ENCODE measurements at places on chromosomes 12 and 14. TPM values are rescaled to one million over a fixed set of nuclear protein-coding genes. Genes with fewer than 3 reads are reported as not detected.

GRCh38 chr14:71433303-71433702, 498.9 kb upstream of the RGS6 start:
- DNase-seq, result no peak

DNA sequence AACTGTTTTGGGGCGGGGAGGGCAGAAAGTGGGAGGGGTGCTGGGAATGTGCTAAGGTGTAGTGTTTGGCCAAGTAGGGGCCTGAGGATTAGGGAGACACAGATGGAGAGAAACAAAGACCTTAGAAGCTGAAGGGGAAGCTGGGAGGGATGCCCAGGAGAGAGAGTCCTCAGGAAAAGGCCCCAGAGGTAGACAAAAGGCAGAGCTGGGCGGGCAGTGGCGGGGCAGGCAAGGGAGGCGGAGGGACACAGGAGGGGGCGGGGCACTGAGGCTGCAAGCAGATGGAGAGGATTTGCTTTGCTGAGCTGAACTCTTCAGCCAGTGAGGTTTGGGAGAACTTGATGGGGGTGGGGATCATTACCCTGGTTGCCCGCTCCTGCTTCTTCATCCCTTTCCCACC, 2.8 kb downstream of the PTMS start:
- DNase-seq, result peak; percentile 73

DNA sequence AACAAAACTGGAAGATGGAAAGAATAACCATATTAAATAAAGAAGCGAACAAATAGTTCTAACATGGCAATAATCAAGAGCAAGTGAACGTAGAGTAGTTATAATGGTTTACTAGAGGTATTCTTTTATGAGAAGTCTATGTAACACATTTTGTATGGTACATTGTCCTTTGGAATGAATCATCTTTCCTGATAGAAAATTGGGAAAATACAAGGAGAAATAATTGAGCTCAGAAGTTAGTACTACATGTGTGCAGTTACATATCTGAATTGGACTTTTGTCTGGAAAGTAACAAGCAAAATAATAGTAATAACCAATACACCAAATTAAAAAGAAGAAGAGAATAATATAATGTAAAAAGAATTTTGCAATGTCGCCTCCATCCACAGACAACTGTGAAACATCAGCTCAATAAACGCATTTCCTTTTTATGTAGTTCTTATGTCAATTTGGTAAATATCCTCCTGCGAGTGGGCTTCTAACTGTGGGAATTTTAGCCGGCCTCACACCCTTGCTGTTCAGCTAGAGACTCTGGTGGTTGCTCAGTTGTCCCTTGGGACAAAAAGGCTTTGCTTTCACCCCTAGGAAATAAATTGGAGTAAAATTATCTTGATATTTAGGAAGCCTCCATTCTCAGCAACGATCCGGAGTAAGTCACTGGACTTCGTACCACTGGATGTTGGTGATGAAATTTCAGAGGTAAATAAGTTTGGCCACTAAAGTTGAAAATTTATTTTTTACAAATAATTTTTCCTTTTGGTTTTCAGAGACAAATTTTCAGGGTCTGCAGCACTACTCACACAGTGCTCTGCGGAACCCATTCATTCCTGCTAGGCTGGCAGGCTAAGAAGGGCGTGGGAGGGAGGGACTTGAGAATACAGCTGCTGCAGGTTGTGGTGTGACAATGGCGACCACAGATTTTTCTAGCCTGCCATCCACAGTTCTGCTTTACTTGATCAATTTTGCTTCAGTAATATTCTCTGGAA, 1.1 kb upstream of the TUBA1A start:
- no peak for DNase-seq

- DNase-seq, result no peak
Observed at GRCh38 chr12:10406725-10407124, 2.8 kb downstream of the KLRC4 start.

GRCh38 chr14:77988096-77988870, 181.9 kb upstream of the NRXN3 start:
- no peak for DNase-seq

- no peak for DNase-seq
Observed at GRCh38 chr14:96271421-96271762, 15.4 kb downstream of the BDKRB1 start.

GRCh38 chr12:70080566-70080965, 162.7 kb upstream of the CNOT2 start:
- no peak for DNase-seq

The AKAP5 gene
- total RNA-seq, result 0.35 TPM

DNA sequence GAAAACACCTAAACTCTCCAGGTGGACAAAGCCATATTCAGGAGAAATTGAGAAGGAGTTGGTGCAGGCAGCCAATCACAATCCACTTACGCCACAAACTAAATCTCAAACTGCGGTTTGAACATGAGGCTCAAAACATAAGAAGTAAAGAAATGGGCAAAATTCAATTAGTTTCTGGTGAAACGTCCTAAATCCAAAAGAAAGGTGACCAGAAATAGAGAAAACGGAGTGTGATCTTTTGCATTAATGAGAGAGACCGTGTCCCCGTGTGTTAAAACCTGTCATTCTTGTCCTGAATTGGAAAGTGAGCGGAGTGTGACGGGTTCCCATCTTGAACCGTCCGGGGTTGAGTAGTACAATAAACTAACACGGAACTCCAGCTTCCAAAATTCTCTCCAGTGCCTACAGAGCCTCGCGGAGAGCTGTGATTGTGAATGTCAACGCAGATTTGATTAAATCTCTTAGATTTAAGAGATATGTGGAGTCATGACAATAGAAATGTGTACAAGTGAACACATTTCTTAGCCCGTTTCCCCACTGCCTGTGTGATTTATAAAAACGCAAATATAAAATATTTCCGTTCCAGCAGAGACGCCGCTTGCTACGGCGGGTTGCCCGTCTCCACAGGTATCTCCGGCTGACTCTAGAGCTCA, 595 bp upstream of the METAP2 start:
- DNase-seq, result peak; percentile 36

DNA sequence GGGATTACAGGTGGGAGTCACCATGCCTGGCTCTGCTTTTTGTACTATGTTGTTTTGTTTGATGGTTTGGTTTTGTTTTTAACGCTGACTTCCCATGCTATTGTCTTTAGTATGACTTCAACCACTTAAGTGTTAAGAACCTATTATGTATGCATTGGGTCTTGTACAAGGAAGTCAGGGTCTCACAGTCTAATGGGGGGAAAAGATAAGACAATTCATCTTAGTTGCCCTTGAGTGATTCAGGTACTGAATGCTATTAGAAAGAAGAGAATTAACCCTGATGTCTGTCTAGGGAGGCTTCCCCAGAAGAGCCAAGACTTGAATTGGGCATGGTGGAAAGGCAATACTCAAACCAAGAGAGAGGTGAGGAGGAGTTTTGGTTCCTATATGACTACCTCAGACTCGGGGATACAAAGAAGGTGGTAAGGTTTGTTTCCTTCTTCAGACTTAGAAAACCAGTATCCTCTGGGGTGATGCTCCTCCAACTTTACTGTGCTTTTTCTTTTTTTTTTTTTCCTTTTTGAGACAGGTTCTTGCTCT, 64.6 kb downstream of the SUSD6 start:
- no peak for DNase-seq

GRCh38 chr12:55074806-55075205, 51.4 kb upstream of the OR9K2 start:
- no peak for DNase-seq

The TSPAN19 gene
- total RNA-seq, result not detected

The KDM5A gene
- total RNA-seq, result 69.9 TPM

GRCh38 chr12:92462049-92462448, 240.7 kb upstream of the PLEKHG7 start:
- DNase-seq, result no peak

- no peak for DNase-seq
Observed at GRCh38 chr12:74488134-74488533, 49.5 kb upstream of the ATXN7L3B start.

DNA sequence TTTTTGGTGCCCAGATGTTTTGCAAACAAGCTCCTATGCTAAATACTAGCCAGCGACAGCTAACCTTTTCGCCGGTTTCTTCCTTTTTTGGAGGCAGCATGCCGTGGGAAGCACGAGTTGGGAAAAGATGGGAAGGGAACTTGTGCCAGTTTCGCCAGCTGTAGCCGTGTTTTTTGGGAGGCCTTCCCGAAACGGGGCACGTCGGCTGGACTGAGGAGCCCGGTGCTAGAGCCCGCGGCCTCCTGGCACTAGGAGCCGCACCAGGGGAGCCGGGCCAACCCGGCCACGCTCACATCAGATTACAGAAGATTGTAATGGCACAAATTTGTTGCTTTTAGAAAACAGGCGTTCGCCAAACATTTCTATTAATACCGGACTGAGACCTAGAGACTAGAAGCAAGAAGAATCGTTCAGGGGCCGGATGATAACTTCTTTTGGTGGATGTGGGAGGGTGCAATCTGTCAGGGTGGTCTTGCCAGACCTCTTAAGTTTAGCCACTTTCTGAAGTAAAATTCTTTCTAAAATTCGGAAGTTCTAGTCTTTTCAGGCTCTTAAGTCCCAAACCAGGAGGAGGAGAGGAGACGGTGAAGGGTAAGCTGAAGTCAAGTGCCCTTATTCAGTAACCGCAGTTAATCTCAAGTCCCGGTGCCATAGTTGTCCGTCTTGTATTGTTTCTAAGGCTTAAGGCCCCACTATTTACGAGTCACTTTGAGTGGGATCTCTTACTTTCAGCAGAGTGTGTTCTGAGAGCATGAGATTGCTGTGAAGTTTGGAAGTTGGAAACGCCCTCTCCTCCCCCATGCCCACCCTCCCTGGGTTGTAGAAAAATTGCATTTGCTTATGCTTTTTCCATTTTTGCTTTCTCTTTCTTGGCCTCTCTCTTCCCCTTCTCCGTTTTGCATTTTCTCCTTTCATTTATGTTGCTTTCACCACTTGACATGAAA, 1.3 kb downstream of the RASSF3 start:
- peak; percentile 46 for DNase-seq

- no peak for DNase-seq
Observed at GRCh38 chr14:93905623-93906022, 21.5 kb upstream of the FAM181A start.

- no peak for DNase-seq
Observed at GRCh38 chr12:527241-527640, 67.5 kb downstream of the B4GALNT3 start.

DNA sequence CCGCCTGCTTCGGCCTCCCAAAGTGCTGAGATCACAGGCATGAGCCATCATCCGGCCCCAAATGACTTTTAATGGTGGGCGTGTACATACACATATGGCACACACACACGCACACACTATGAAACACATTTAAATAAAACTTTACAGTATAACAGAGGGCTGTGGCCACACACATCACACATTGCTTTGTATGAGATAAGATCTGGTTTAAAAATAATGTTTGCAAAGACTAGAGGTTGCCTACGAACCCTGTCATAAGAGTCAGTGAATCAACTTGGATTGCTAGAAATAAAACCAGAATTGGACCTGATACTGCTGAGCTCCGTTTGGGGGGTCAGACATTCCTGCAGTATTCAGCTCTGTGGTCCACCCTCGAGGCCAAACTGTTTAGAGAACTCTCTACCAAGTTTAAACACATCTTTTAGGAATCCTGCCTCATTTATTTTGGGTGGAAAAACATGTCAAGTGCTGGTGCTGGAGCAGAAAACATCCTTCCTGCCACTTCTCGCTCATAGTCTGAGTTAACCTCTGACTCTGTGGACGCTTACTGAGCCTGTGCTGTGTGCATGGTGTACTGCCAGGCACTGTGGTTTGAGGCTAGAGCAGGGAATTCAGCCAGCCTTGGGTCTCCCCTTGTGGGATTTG, 47.8 kb upstream of the EML1 start:
- DNase-seq, result peak; percentile 36

GRCh38 chr12:103667125-103667524, 80.1 kb downstream of the STAB2 start:
- no peak for DNase-seq

DNA sequence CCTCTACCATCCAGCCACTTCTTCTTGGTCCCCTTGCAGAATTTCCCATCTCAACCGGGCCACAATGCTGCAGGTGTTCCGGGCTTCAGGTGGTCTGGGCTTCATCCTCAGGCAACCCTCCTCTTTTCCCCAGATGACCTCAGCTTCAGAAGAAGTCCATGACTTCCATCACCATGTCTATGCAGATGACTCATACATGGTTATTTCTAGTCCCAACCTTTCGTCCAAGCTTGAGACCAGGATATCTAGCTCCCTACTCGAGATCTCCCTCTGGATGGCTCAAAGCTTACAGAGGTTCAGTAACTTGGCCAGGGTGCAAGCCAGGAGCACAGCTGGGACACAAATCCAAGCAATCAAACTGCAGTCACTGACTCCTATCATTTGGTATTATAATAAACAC, 154.6 kb upstream of the NOS1 start:
- DNase-seq, result no peak

GRCh38 chr12:5623411-5623810, 191.5 kb downstream of the NTF3 start:
- DNase-seq, result no peak

The LRIG3 gene
- 25.2 TPM for total RNA-seq

The SMOC1 gene
- 0.80 TPM for total RNA-seq

GRCh38 chr12:4566474-4566873, 4.5 kb downstream of the DYRK4 start:
- no peak for DNase-seq

The PTCSC3 gene
- total RNA-seq, result not detected

The GPRC5D gene
- total RNA-seq, result not detected

GRCh38 chr14:102248121-102248520, 56.8 kb downstream of the MOK start:
- DNase-seq, result no peak

GRCh38 chr14:96797582-96798349, 584 bp downstream of the VRK1 start:
- DNase-seq, result peak; percentile 18

DNA sequence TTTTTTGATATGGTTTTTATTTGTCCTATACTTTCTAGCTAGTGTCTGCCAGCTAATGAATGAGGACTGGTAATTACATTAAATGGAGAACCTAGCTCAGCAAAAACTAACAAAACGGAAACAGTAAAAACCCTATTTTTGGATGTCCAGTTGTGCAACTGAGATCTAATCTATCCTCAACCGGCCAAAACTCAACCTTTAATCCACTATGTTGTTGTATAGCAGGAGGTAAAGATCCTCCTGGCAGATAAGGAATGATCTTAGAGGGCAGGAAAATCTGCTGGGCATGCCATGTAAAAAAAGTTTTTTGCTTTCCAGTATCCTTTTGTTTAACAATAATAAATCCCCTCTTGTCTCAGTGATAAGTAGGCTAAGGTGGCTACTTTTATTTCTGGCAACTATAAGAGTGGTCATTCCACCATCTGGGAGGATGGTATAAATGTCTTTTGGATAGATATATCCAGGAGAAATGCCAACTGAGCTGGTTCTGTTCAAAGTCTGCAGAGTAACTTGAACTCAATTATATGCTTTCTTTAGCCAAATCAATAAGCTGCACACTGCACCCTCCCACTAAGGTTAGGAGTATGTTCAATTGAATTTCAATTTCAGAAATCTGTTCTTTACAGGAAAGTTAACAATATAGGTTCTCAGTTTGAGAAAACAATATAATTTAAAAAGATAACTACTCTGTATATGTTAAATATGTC, 40.1 kb downstream of the WASHC3 start:
- no peak for DNase-seq

The PRB2 gene
- not detected for total RNA-seq

DNA sequence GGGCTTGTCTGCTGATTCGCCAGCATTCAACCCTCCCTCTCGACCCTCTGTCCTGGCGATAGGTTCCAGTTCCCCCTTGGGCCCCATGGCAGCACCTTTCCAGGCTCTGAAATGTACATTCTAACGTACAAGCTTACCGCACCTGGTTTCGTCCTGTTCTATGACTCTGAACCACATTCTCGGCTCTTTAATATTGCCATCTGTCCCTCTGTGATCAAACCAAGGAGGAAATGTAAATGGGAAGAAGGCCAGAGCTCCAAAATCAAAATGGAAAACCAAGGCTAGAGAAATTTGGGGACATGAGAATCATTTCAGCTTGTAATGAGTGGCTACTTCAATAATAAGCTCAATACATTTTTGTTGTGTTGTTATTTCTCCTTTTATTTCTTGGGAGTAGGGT, 117.2 kb downstream of the TTC7B start:
- no peak for DNase-seq

Measured in ovary (tissue), 10 donors.